ENCODE measurements at places on chromosomes 6 and 20. TPM values are rescaled to one million over a fixed set of nuclear protein-coding genes. Genes with fewer than 3 reads are reported as not detected.

The CTCFL gene
- total RNA-seq = not detected

The CALHM4 gene
- total RNA-seq = not detected

The LAMP5 gene
- total RNA-seq = not detected

The C20orf204 gene
- total RNA-seq = 0.32 TPM

The BMP7 gene
- not detected for total RNA-seq

The DLK2 gene
- 0.51 TPM for total RNA-seq

The BPIFB2 gene
- total RNA-seq = not detected

The HFE gene
- total RNA-seq = 10.8 TPM

The BMP5 gene
- total RNA-seq = not detected

DNA sequence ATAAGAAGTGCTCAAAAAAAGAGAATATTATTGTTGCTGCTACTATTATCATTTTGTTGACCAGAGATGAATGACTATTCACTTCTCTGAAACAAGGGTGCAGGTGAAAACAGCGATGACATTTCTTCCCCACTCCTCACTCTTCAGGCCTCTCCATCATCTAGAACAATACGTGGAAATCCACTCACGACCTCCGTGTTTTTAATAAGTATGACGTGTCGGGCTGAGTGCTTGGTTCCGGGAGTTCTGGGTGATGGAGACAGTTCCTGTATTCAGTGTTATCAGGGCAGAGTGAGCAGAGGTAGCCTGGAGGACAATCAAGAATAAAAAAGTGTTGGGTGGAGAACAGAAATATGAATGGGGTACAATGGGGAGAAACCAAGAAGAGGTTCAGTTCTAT lies 130.0 kb upstream of the ZNF217 start:
- no peak for DNase-seq

GRCh38 chr6:165913676-165914570 lies 250.9 kb upstream of the PDE10A start:
- no peak for DNase-seq

DNA sequence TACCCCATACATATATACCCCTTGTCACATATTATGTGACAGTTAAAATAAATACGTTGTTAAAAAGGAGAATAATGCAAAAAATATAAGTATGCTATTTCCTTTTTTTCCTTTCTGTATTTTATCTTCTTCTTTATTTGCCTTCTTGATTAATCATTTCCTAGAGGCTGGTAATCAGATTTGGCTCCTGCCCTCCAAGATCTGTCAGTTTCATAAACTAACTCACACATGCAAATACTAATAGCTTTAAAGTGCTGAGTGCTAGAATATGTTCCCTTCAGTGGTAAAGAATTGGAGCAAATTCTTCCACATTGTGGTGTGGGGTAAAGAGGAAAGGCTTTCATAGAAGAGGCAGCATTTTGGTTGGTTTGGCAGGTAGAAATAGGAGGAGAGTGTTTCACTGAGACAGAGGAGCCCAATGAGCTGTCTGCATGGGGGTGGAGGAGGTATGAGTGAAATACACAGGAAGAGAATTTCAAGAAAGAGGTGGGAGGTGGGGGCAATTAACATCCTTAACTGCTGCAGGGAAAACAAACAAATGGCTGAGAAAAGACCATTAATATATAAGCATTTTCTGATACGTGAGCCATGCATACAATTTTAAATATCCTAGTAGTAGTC lies 523.9 kb downstream of the BMP2 start:
- DNase-seq = no peak

- no peak for DNase-seq
Observed at GRCh38 chr6:82979657-82980056, 86.0 kb downstream of the UBE3D start.

GRCh38 chr20:58194175-58194791 lies 34.2 kb downstream of the ANKRD60 start:
- peak; percentile 20 for DNase-seq

GRCh38 chr20:45781391-45781931 lies 10.2 kb downstream of the WFDC3 start:
- DNase-seq = peak; percentile 89

DNA sequence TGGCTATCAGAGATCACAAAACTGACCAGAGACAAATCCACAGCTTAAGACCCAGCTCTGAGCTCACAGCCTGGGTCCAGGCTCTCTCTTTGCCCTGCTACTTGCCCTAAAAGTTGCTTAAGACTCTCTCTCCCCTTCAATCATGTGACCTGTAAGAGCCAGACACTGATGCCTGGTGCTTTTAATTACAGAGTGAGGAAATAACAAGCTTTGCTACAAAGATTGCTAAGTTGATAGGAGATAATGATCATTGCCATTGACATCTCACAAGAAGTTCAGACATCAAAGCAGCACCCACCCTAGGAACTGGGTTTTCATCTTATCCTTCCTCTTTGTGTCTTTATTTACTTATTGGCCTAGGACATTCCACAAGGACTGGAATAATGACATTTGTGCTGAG lies 125.9 kb upstream of the CD93 start:
- DNase-seq = no peak

DNA sequence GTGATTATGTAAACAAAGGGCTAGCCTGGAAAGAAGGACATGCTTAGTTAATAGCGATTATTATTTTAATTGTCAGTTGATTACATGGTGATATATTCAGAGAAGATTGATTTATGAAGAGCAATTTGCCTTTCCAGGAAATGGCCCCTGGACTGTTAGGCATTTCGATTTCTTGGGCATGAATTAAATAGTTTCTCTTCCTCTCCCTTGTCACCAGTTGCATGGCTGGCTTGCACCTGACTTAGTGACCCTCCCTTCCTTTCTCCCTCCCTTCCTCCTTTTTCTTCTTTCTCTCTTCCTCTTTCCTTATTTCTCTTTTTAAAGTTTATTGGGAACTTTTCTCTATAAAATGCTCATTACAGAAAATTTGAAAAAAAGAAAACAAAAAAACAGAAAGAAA lies 235.4 kb downstream of the CDC5L start:
- no peak for DNase-seq

DNA sequence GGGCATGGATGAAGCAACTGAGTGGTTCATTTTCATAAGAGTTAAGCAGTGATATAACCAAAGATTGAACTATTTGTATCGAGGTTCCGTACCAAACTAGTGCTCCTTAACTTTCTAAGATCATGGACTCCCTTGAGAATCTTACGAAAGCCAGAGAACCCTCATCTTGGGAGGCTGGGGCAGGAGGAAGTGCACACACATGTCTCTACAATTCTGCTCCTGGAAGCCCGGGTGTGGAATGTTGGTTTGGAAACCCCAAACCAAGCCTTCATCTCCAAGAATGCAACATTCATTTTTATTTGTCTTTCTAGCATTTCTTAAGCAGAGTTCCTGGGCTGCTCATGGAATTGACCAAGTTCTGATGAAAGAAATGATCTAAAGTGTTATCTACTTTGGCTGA lies 250.5 kb upstream of the PRND start:
- DNase-seq = peak; percentile 40

GRCh38 chr6:33431880-33432541 lies 12.1 kb downstream of the SYNGAP1 start:
- DNase-seq = no peak

DNA sequence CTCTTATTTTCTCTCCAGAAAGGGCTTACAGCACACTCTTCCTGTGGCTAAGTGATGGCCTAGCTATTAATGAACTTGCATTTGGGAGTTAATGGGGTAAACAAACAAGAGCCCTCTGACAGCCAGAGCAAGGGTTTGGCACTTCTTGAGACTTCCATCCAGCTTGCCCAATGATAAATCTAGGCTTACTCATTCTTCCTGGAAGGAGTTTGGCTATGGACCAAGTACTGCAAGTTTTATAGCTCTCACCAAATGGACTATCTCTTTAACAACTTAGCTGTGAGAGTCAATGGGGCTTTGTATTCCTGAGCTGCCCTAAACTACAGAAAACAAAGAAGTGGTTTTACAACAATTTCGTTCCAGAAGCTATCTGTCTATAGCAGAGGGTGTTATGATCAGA lies 16.7 kb upstream of the PI3 start:
- peak; percentile 84 for DNase-seq

DNA sequence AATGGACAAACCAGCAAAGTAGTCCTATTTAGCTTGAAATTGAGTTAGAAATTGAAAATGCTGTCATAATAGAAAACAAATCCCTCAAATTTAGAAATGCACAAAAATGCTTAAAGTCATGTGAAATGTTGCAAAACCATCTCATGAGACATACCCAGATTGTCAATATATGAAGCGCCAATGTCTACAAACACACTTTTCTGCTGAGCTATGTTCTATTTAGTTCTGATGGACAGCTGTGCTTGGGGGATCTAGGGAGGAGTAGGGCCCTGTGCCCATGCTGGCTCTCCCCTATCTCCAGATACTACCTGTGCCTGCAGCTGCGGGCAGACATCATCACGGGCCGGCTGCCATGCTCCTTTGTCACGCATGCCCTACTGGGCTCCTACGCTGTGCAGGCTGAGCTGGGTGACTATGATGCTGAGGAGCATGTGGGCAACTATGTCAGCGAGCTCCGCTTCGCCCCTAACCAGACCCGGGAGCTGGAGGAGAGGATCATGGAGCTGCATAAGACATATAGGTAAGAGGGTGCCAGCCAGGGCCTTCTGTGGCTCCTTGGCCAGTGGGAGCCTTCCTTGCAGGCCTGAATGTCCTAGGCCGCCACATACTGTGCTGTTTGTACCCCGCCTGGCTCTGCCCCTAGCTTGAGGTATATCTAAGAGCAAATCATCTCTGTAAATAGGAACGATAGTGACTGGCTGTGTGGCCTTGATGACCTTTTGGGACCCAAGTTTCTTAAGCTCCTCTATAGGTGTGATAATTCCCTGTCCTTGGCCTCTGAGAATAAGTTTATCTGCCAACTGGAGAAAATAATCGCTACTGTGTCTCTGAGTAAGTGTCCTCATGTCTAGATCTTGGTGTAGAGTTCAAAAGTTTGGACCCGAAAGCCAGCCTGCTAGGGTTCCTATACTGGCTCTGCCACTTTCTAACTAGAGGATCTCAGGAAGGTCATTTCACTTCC lies 30.6 kb downstream of the EPB41L1 start:
- DNase-seq = no peak

DNA sequence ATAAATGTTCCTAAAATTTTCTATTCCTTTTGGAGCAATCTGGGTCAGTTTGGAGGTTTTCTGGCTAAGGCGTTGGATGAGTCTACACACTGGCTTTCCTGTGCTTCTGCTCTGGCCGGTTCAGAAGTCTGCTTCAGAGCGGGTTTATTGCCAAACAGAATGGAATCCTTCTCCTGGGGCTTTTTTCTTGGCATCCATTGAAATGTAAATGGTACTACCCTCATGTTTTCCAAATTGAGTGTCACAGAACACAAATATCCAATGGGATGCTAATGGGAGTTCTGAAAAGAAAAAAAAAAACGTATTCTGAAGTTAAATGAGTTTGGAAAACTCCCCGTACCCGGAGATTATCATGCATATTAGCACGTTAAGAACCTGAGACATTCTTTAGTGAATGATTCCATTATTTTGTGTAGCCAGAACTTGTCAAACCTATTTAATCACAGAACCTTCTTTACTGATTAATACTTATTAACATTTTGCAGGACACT lies 930.3 kb downstream of the QKI start:
- peak; percentile 3 for DNase-seq

DNA sequence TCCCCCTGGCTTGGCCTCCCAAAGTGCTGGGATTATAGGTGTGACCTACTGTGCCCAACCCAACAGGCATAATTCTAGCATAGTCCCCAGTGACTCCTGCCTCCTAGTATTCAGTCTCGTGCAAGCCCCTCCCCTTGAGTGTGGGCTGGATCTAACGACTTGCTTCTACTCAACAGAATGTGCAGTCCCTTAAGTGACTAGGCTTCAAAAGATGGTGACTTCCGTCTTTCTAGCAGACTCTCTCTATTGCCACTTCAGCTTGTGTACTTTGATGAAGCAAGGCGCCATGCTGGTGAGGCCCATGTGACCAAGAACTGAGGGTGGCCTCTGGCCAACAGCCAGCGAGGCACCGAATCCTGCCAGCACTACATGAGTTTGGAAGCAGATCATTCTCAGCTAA lies 109.6 kb upstream of the TRAF3IP2 start:
- DNase-seq = no peak

DNA sequence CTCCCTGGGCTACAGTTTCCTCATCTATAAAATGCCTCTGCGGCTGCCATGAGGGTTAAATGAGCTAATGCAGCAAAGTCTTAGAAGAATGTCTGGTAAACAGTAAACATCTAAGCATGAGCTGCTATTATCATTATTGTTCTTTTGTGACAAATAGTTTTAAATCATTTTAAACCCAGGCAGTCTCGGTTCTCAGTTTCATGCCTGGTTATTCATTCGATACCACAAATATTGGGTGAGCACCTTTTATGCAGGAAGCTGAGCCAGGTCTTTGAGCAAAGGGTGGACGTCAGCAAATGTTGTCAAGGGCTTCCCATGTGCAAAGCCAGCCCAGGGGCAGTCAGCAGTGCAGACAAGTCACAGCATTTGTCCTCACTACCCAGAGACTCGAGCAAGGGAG lies 128.7 kb downstream of the NFATC2 start:
- DNase-seq = no peak

Data from GM23248 (cell line).